ENCODE measurements at places on chromosomes 3 and 15.
A peak's percentile ranks its signal among the peaks of the same experiment; 100 is the strongest.

- no peak for DNase-seq
Observed at GRCh38 chr3:110193074-110193473, 855.7 kb upstream of the DPPA4 start.

DNA sequence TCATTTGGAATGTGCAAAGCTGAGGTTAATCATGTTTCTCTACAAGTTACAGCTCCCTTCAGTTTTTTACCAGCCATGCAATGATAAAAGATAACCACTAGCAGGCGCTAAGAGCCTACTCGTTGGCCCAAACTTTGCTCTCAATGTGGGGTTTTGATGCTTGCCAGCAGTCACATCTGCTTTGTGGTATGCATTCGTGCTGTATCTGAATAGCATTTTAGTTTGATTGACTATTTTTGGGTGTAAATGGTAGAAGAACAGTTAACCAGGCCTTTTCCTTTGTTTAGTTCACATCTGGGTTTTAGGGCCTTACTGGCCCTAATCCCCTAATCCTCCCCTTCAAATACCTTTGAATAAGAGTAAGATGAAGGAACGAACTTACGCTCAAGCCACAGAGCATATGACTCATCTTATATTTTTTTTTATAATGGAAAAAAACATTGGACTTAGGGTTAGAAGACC lies 4.4 kb upstream of the CLDN11 start:
- DNase-seq = no peak

DNA sequence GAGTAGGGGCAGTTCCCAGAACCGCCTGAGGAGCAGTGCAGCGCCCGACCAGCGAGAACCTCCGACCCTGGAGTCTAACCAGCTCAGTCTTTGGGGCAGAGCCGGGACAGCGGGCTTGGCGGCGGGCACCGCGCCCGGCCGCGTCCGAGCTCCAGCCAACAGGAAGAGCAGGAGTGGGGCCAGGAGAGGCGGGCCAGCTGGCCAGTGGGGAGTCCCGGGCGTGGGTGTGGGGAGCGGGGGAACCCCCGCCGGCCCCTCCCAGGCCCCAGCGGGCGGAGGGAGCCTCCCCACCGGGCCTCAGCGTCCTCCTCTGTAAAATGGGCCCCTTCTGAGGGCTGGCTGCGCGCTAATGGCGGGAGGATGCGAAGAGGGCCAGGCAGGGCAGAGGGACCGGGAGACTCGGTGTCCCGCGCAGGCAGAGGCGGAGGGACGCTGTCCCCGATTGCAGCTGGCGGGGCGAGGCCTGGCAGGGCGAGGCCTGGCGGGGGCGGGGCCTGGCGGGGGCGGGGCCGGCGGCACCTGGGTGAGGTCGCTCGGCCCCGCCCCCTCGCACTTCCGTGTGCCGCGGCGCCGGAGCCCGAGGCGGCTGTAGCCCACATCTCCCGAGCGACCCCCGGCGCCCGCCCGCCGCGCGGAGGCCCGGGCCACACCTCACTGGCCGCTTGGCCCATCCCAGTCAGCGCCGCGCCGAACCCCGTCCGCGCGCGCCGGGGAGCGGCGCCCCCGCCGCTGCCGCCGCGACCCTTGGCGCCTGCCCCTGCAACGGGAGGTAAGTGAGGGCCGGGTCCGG lies at the start of gene PRKCD:
Gene PRKCD, plus strand, starts transcription at position 550 of the 790 bp plus-strand sequence. CDS start 17,214 bp downstream, outside the sequence.
- DNase-seq = peak; percentile 70

GRCh38 chr3:162799910-162800309 lies 1303.3 kb downstream of the OTOL1 start:
- DNase-seq = no peak

DNA sequence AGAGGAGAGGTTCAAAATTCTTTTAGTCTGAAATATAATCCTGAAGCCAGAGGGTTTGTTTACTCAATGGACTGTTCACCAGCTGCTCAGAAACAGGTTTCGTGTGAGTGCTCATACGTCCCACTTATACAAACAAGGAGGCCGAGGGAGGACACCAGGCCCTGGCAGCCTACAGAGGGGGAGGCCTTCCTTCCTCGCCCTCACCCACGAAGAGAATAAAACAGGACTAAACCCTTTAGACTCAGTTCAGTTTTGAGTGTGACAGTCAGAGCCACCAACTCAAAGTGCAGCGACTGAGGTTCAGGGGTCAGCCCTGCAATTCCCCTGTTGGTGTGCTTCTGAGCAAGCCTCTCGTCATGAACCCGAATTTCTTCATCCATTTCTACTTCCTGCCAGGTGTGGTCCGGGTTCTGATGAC lies 17.3 kb downstream of the FAM174B start:
- no peak for DNase-seq

- DNase-seq = no peak
Observed at GRCh38 chr15:55774113-55774970, 31.4 kb upstream of the PRTG start.

All from stimulated activated CD4-positive, alpha-beta T cell treated with anti-CD3 and anti-CD28 coated beads, TNF-alpha, amount 100 ng/mL, for 4 hours (primary cell).